NCI-H187 (cell line): ENCODE measurements at places on chromosomes 13 and 19.

- no peak for DNase-seq
These were observed 29.9 kb downstream of the LAIR2 start for GRCh38 chr19:54532528-54532927.

- DNase-seq: no peak
These were observed 2.4 kb downstream of the LENG8 start for GRCh38 chr19:54451331-54451871.

DNA sequence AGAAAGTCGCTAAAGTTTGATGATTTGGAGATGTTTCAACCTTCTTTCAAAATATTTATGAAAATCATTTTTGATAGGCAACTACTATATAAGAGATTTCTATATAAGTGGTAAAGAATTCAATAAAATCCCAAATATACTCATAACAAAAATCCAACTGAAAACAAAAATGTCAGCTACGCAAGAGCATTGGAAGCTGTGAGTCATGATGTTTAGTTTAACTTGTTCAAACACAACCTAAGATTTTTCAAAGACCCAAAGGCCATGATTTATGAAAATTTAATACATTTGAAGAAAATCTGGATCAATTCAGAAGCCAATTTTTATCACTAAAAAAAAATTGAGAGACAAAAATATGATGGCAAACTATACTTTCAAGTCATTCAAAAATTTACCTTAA, 226.6 kb downstream of the MZT1 start:
- no peak for DNase-seq

DNA sequence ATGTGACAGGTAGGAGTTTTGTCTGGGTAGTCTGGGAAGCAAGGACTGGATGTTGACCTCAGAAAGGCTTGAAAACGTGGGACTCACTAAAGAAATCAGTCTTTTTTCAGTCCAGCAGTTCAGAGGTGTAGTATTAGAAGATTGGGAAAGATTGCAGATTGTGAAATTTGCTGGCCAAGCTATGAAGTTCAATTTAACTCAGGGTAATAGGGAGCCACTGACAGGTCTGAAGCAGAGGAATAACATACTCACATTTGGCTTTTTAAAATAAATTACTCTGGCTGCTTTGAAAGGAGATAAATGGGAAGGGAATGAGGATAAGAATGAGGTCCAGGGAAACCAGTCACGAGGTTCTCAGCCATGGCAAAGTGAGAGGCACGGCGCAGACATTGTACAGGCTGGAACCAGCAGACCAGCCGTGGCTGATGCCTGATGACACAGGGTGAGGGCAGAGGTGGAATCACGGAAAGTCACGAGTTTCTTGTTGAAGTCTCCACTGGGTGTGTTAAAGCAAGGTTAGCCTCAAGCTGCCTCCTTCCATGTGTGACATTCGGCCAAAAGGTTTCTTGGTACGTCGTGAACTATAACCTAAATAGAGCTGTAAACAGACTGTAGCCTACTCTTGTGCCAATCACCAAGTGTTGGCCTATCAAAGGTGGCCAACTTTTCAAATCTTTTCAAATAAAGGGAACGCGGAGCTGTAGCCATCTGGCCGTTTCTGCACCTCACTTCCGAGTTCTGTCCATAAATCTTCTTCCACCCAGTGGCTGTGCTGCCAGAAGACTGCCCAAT, 377.6 kb downstream of the IRS2 start:
- no peak for DNase-seq

DNA sequence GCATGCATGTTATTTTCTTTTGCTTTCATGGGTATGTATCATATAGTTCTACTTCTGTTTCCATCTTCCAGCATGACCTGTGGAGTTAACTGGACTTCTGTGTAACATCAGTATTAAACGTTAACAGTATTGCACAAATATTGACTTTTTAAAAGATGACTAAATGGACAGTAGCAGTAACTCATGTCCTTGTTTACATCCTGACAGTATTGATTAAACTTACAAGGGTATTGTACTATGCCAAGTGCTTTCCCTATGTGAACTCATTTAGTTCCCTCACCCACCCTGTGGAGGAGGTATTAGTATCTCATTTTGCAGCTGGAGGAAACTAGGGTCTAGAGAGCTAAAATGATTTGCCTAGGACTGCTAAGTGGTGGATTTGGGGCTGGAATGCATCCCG, 128.7 kb upstream of the SLC10A2 start:
- no peak for DNase-seq

DNA sequence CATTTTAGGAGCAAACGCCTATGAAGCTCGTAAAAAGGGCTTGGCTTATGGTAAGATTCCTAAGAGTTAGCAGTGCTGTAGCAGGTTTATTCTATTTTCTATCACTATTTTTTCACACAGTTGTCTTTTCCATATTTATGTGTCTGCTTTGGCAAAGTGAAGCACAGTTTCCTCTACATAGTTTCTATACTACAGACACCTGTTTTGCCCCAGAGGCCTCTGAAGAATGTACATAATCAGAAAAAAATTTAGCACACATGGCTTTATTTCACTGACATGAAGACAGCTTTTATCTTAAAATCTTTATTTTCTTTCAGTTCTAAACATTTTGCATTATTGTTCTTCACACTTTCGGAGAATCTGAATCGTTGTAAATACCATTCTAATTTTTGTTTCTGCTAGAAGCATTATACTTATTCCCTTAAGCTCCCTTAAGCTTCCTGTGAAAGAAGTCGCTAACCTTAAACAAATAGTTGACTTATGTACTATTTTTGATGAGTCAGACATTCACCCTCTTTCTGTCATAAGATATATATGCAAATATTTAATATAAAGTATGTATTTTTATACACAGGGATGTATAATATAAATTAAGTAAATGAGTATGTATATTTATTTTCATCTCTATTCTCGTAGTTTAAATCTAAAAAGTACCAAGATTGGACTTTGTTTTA, 816.0 kb downstream of the OLFM4 start:
- no peak for DNase-seq

GRCh38 chr19:53982001-53982451, 9.4 kb upstream of the CACNG6 start:
- DNase-seq: no peak

DNA sequence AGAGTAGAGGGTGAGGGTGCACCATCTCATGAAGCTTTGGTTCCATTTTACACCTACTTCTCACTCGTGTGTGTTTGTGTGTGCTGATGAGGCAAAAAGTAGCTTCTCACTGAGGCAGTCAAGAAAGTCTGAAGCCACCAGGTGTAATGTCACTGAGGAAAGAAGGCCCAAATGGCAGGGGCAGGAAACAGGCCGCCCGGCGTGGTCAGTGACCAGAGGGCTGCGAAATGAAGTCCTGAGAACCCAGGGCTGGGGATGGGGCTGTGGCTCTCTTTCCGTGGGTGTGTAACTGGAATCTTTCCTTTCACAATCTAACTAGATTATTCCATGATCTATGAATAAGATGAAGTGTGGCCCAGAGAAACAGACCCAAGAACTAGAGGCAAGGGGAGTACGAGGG, 25.5 kb upstream of the TFDP1 start:
- no peak for DNase-seq

DNA sequence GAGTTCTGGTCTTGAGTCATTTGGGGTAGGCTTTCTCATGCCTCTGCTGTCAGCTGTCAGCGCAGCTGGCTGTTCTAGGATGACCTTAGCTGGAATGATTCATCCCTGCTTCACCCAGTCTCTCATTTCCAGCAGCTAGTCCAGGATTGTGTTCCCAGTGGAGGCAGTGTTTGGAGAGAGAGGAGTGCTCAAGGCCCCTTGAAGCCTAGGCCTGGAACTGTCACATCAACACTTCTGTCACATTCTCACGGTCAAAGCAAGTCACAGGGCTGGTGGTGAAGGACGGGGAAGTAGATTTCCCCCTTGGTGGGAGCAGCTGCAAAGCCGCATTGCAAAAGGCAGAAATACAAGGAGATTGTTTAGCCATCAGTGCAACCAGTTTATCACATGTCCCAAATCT, 15.2 kb downstream of the TPT1 start:
- DNase-seq: no peak

- no peak for DNase-seq
These were observed 10.2 kb downstream of the CARM1 start for GRCh38 chr19:10881403-10882107.

DNA sequence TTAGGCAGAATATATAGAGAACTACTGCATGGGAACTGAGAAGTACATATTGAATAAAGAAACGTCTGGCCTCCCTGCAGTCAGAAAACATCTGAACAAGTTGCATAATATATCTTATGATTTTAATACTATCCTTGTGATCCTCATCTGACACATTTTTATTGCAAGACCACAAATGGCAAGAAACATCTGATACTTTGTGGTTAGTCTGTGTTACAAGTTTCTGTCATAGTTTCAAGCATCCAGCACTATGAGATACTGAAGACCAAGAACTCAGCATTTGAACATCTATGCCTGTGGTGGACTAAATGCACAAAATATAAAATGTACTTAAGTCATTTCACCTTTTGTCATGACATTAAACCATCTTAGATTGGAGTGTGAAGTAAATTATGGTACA, 1175.8 kb upstream of the MIR17HG start:
- no peak for DNase-seq
